ENCODE measurements at places on chromosomes 4 and X. TPM values are rescaled to one million over a fixed set of nuclear protein-coding genes. Genes with fewer than 3 reads are reported as not detected.

The CTAG2 gene
- not detected for total RNA-seq

GRCh38 chrX:68703846-68704245 is 56.4 kb downstream of the STARD8 start:
- no peak for DNase-seq

The NEXMIF gene
- total RNA-seq, result under 0.01 TPM

The SPOCK3 gene
- not detected for total RNA-seq

DNA sequence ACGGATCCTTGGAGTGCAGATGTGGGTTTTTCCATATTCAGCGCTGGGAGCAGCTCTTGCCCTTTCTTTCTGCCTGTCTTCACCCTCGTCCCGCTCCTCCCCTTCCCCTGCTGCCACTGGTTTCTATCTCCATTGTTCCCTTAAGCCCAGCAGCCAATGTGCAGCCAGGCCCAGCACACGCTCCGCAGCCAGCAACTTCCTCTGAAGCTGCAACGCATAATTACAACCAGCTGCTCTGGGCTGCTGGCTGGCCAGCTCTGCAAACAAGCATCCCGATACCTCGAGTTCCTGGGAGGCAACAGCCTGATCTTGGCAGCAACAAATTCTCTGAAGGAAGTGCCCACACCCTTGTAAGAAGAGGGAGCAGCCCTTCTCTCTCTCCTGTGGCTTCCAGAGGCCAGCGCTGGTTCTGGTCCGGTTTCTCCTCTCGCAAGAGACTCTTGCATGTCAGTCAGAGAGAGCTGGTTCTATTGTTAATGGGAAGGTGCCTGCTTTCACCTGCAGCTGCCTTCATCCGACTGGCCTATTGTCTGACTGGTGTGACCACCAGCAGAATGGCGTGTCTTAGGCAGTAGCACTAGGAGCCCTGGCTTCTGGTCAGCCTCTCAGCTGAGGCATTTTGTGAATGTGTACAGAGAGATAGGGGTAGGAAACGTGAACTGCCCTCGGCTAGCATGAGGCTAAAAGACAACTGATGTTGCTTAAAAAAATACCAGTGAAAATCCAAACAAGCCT is 83.8 kb upstream of the MAML3 start:
- DNase-seq, result no peak

The XG gene
- total RNA-seq, result 0.60 TPM

DNA sequence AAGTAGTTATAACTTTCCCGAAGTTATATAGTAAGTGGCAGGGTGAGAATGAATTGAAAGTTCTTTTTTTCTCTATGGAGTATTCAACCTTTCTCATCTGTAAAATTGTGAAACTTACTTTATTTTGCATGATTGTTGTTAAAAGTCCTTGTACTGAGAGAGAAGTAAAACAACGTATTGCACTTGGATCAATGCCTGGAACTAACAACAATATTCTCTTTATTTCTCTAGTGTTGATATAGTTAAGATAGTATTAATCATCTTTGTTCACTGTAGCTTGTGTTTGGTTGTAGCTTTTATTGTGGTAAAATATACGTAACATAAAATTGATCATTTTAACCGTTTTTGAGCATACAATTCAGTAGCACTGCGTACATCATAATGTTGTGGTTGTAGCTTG is 48.7 kb downstream of the STIM2 start:
- no peak for DNase-seq

The S100G gene
- total RNA-seq, result not detected

The AKAP14 gene
- not detected for total RNA-seq

DNA sequence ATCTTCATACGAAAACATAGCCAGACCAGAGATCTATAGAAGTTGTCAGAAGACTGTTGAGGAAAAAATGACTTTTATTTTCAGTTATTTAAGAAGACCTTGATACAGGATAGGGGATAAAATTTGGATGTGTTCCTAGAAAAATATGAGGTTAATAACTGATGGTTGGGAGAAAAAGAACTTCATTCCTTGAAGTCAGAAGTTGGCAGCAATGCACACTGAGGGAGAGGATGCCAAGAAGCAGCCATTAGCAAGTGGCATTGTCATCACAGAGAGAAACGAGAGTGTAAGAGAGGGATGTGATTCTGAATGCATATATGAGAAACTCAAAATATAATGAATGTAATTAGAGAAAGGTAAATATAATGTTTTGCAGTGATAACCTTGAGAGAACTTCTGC is 382.1 kb upstream of the EPHA5 start:
- no peak for DNase-seq

DNA sequence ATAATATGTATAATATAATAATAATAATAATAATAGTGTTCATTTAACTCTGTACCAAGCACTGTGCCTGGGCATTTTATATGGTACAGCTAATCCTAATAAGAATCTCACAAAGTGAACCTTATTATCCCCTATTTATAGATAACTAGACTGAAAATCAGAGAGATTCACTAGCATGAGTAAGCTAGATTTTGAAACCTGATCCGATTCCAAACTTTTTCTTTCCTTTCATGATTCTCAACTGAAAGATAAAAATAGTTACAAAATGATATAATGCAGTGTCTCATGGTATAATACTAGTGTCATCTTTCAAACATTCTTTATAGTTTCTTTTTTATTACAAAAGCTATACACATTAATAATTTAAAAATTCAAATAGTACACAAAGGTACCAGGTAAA is 55.9 kb upstream of the RNF128 start:
- no peak for DNase-seq

DNA sequence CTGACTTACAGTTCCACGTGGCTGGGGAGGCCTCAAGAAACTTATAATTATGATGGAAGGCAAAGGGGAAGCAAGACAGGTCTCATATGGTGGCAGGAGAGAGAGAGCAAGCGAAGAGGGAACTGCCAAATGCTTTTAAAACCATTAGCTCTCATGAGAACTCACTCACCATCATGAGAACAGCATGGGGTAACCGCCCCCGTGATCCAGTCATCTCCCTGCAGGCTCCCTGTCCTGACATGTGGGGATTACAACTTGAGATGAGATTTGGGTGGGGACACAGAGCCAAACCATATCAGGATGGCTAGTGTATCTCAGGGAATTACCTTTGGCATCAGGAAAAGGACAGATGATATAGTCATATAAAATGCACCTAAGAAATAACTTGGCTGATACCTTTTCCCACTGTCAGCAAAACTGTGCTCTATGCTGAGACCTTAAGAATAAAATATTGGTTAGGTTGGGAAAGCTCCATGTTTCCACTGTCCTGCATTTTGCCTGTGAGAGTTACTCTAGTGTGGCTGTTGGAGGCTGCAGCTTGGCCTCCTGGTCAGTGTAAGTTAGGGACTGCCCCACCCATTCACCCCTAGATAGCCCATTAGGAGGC is 110.3 kb downstream of the UCHL1 start:
- DNase-seq, result no peak

Data from pulmonary artery endothelial cell (primary cell).